ENCODE measurements at places on chromosomes 11 and 22.

DNA sequence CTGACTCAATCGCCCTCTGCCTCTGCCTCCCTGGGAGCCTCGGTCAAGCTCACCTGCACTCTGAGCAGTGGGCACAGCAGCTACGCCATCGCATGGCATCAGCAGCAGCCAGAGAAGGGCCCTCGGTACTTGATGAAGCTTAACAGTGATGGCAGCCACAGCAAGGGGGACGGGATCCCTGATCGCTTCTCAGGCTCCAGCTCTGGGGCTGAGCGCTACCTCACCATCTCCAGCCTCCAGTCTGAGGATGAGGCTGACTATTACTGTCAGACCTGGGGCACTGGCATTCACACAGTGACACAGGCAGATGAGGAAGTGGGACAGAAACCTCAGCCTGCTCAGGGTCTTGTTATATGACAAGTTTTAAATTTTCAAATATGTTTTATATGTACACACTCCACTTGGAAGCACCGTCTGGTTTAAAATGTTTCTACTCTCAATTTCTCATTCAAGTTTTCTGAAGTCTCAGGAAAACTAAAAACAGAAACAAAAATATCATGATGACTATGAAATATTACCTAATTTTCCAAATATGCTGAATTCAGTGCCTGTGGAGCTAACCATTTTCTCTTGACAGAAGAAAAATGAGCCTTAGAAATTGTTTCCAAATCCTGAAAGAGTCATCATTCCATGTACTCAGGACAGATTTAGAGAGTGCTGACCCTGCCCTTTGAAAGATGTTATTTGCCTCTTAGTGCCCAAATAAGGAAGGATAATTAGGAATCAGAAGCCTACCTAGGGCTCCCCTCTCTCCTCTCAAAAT, 48.8 kb upstream of the TOP3B start:
- DNase-seq: no peak

DNA sequence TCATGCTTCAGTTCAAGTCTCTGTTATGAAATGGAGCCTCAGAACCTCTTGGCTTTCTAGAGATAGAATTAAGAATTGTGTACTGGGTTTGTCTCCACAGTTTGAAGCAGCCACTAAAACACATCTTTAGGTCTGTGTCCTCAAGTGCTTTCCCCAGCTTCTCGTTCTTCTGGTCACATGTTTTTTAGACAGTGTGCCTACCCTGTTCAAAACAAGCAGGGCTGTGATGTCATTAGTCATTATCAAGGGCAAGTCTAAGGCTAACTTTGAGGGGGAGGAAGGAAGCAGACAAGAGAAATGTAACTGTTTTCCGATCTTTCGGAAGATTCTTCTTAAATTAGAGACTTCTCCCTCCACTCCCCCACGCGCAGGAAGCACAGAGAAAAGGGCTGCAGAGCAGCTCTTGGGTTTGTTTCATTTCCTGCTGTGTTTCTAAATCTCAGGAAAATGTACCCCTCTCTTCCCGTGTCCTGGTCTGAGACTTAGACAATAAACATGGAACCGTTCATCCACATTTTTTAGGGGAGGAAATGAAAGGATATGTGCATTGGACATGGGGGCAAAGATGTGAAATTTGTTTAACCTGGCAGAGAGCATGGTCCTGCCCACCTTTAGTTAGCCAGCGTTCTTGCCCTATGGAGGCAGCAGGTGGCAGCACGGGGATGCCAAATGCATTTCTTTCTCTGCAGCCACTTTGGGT, 3.1 kb downstream of the AKIP1 start:
- peak; percentile 75 for DNase-seq

- no peak for DNase-seq
Observed at GRCh38 chr11:86717817-86718501, 45.5 kb upstream of the ME3 start.

DNA sequence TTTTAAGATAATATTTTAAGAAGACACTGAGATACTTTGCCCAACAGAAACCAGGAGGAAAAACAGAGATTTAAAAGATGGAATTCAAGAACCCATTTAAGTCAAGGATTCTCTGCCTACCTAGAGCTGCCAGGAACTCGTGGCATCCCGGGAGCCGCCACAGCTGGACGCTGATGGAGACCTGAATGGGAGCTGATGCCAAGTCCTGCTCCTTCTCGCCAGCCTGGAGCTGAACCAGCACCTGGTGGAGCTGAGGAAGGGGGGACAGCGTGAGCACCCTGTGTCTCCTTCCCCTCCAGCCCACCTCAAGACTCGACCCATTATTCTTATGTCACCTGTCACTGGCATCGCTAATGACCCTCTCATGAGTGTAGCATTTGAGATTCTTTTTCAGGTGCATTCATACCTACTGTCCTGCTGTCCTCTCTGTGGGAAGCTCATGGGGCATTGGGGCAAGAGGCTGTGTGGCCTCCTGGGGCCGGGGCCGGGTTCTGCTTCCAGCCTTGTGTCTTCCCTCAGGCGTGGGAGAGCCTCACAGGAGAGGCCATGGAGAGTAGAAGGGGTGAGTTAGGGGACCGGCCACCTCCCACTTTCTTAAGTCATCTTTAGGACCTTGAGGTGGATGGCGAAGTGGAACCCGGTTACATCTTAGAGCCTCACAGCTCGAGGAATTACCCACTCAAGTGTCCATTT, 70.8 kb upstream of the PITPNB start:
- DNase-seq: no peak

GRCh38 chr22:19855504-19856409, 1.1 kb upstream of the GNB1L start:
- DNase-seq: peak; percentile 58

- no peak for DNase-seq
Observed at GRCh38 chr11:29306527-29306926, 710.3 kb downstream of the KCNA4 start.

DNA sequence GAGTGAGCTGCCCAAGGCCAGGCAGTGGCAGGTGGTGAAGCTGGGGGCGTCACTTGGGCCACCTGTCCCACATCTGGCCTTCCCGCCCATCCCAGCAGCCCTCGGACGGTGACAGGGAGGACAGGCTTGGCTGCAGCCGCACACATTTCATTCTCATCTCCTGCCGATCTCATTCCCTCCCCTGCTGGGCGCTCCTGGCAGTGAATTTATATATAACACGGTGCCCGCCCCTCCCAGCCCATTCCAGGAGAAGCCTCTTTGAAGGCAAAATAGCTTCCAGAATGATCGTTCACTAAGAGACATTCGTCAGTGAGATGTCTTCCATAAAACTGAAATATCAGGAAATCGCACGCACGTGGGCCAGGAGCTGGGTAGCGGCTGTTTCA, 861.3 kb downstream of the TBC1D22A start:
- DNase-seq: peak; percentile 29

DNA sequence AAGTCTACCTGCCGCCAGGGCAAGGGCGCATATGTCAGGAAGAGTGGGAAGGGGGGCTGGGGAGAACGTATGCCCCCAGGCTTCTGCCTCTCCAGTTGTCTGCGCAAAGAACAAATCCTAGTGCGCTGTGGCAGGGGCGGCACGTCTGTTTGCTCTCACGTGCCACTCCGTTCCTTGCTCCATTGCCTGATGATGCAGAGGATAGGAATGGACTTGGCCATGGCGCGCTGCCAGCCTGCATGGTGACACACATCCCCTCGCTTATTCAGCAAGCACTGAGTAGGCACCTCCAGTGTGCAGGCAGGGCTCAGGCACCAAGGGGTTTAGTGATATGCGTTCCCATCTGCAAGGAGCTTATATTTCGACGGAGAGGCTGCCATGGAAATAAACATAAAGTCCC, 45.4 kb upstream of the SLC22A12 start:
- no peak for DNase-seq

DNA sequence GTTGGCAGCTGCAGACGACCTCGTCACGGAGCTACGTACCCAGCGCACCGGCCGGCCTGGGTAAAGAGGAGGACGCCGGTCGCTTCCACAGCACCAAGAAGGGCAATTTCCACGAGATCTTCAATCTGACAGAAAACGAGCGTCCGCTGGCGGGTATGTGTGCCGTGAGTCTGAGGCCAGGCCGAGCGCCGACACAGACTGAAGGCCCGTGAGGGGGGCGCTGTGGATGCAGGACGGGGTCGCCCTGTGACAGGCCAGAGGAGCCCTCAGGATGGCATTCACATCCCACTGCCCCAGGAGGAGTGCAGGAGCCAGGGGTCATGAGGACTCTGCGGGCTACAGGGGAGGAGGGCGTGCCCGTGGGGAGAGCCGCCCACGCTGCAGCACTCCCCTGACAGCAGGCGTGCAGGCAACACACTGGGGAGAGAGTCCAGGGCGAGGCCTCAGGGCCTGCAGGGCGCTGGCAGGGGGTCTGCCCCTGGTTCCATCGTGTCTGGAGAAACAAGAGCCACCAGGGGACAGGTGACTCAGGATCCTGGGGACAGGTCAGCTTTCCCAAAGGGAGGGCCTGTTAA, 53.6 kb downstream of the GRAMD4 start:
- DNase-seq: no peak

DNA sequence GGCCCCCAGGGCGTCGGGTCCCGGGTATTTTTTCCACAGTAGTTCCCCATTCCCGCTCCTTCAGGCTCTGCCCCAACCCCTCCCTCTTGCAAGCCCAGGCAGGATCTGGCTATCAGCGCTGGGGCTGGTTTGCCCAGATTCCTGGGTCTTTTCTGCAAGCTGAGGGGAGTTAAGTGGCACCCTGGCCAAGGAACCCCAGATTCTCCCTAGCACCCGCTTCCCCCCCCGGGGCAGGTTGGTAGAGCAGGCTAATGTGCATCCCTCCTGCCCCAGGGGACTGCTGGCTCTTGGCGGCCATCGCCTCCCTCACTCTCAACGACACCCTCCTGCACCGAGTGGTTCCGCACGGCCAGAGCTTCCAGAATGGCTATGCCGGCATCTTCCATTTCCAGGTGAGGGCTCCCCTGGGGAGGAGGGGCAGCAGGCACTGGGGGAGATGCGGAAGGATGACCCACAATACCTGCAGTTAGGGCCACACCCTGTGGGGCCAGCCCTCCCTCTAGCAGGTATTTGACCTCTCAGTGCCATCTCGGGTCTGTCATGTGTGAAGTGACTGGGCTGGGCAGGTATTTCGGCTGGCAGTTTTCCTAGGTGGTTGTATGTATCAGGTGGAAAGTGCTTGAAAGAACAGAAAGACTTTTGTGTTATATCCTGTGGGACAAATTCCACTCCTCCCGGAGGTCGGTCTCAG, 1.6 kb downstream of the CAPN1 start:
- DNase-seq: peak; percentile 30

- no peak for DNase-seq
Observed at GRCh38 chr11:68164437-68164836, 43.2 kb upstream of the CHKA start.

Data from G401 (cell line).